Osteocyte (in vitro differentiated cells): ENCODE measurements at places on chromosomes 1 and 21. TPM values are rescaled to one million over a fixed set of nuclear protein-coding genes. Genes with fewer than 3 reads are reported as not detected.

GRCh38 chr1:19837866-19838265, 22.8 kb upstream of the RNF186 start:
- DNase-seq: no peak

Gene CCDC24
- total RNA-seq: 5.1 and 5.3 TPM in 2 replicates

DNA sequence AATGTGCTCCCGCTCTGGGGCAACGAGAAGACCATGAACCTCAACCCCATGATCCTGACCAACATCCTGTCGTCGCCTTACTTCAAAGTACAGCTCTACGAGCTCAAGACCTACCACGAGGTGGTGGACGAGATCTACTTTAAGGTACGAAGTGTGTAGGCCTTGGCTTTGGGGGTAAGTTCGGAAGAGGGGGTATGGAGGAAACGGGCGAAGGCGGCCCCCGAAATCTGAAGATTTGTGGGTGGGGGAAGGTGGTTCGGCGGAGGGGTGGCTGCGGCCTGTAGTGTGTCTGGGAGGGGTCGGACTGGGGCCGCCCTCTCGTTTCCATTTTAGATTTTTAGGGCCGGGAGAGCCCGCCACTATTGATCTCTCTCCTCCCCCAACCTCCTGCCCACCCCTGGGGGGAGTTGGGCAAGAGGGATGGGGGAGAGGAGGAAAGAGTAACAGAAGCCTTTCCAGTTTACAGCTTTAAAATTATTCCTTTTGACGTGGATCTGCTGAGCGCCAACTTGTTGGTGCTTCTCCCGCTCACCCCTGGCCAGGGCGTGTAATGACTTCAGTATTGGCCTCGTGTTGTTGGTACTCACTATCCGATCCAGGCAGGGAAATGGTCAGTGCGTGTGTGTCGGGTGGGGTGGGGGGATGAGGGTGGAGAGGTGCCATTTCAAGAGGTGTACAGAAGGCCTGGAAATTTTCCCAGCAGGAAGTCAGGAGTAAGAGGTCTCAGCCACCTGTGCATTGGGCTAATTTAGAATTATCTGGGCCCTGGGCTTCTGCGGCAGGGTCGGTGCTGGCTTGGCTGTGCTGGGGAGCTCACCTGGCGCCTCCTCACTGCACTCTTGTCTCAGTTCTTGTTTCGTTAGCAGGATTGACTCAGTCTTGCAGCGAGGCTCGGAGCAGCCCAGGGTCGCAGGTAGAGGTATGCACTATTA, 880 bp downstream of the PRPF38B start:
- DNase-seq: no peak

Gene PPFIA4
- total RNA-seq: 0.63 and 1.4 TPM in 2 replicates

DNA sequence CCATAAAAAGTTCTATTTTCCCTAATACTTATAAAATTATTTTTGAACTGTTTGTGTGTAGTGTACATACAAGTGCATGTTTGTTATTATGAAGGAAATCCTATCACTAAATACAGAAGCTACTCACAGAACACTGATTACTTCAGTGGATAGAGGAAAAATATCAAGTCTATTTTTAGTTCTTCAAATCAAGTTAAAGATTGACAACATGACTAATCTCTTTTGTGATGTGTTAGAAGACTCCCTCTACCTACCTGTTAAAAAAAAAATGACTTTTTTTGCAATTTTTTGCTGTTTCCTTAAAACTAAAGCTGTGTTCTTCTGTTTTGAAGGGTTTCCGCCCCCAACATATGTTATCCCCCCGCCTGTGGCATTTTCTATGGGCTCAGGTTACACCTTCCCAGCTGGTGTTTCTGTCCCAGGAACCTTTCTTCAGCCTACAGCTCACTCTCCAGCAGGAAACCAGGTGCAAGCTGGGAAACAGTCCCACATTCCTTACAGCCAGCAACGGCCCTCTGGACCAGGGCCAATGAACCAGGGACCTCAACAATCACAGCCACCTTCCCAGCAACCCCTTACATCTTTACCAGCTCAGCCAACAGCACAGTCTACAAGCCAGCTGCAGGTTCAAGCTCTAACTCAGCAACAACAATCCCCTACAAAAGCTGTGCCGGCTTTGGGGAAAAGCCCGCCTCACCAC, 45.5 kb downstream of the NCF2 start:
- DNase-seq: no peak

Gene NTRK1
- not detected in 2 replicates for total RNA-seq

DNA sequence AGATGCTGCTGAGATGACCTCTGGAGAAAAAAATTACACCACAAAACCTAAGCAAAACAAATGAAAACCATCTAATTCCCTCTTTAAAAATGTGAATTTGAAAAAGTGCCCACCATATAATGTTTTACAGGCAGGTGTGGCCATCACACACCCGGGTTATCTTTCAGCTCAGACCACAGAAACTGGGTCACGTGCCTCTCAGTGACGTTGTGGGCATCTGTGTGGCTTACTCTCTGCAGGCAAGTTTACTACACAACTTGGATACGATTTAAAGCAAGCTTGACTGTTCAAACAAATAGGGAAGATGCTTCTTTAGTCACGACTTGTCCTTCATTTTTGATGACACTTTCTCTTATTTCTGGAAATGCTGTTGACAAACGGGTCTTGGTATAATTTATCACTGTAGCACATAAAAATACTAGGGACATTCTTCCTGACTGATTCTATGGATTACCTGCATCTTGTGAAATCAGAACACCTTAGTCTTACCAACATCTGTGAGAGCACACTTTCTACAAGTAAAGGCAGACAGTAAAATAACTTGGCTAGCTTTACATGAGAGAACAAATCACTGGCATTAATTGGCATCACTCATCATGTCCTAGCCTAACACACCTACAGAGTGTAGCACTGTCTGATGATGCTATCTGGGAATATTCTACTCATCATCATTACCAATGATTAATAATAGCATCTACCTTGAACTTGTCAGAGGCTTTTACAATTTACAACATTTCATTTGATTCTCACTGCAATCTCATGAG, 89.3 kb upstream of the EDEM3 start:
- DNase-seq: no peak

Gene GBP6
- not detected in 2 replicates for total RNA-seq

Gene RLF
- total RNA-seq: 14.0 TPM in 2 replicates

GRCh38 chr1:12600335-12600734, 17.7 kb downstream of the DHRS3 start:
- DNase-seq: no peak

Gene MR1
- 3.7 and 4.3 TPM in 2 replicates for total RNA-seq

DNA sequence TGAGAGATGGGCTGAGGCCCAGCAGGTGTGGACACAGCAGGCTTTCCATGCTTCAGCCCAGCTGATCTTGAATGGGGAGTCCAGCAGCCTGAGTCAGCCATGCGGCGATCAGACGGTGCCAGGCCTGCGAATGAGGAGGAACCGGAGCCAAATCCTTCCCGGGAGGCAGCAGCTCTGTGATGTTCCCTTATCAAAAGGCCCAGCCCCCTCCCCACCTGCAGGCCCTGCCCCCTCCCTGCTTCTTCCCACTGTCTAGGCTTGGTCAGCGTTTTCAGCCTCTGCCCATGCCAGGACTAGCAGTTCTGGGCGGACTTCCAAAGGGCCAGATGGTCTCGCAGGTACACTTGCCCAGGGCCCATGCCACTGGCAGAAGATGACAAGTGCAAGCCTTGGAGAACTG, 253.8 kb downstream of the KAZN start:
- no peak for DNase-seq

GRCh38 chr1:118186026-118186425, 998 bp upstream of the SPAG17 start:
- no peak for DNase-seq

- DNase-seq: no peak
These were observed 241.4 kb upstream of the JUN start for GRCh38 chr1:59025201-59025600.

GRCh38 chr21:42348762-42349161, 2.0 kb downstream of the TFF2 start:
- DNase-seq: peak; percentile 34

DNA sequence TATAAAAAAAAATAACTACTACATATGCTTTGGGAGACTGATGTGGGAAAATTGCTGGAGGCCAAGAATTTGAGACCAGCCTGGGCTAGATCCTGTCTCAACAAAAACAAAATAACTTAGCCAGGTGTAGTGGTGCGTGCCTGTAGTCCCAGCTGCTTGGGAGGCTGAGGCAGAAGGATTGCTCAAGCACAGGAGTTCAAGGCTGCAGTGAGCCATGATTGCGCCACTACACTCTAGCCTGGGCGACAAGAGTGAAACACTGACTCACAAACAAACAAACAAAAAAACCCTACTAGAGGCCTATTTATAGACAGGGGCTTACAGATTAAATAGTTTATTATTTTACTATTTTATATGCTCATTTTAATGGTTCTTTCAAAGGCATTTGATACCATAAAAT, 80.0 kb downstream of the LHX4 start:
- no peak for DNase-seq

DNA sequence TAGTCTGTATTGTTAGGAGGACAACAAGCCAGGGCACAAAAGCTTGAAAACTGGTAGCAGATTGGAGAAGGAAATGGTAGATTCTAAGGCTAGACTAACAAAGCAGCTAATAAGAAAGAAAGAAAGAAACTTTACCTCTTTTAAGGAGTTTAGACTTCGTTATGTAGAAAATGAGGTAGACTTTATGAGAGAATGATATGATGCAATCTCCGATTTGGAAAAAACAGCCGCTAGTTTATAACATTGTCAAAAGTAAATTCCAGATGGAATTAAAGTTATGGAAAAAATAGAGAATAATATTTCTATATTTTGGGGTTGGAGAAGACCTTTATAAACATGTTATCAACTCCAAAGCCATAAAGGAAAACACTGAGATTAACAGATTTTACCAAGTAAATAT, 67.0 kb downstream of the CAMSAP2 start:
- DNase-seq: no peak

DNA sequence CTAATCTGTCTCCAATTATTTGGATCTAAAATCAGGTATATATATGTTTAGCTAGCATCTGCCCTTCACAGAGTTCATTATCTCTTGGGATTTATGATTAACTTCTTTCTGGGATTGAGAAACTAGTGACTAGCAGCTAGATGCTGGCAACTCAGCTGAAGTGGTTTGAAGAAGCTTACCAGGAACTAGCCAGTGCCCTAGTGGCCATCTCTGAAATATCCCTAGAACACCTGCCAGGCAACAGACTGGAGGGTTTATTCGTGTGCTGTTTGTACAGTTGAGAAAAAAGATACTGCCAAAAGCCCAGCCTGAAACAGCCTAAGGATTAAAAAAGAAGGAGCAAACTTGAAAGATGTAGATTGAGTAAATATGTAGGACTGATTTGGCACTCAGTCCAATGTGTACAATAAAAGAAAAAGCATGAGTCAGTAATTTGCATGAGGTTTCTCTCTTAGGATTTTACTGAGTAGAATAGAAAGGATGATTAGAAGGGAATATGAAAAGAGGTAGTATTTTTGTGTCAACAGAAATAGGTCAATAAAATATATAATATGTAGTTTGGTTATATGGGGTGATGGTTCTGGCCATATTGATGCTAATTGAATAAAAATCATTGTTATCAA, 1144.6 kb upstream of the ADGRL2 start:
- no peak for DNase-seq

DNA sequence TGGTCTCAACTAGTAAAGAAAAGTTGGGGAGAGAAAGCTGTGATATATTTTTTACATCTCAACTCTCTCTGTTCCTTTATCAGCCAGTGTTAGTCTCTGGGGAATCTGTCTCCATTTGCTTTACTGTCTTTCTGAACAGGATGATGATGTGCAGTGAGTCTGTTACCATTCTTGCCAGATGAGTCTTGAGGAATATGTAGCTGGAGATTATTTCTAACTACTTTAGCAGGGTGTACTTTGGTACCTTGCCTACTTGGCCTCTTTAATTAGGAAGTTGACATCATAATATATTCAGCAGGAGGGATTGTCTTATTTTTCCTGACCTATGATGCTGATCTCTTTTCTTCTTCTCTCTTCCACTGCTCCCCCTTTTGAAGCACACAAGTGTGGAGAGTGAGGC, 15.7 kb upstream of the HAX1 start:
- DNase-seq: no peak

Gene ZBTB8A
- 10.7 and 11.5 TPM in 2 replicates for total RNA-seq

GRCh38 chr1:59631561-59632255, 183.0 kb upstream of the HOOK1 start:
- no peak for DNase-seq

Gene SLC25A34
- 1.3 and 2.8 TPM in 2 replicates for total RNA-seq

Gene LENEP
- not detected in 2 replicates for total RNA-seq

Gene NCDN
- 38.3 and 38.7 TPM in 2 replicates for total RNA-seq

GRCh38 chr21:46212721-46213484, 15.7 kb downstream of the LSS start:
- no peak for DNase-seq

DNA sequence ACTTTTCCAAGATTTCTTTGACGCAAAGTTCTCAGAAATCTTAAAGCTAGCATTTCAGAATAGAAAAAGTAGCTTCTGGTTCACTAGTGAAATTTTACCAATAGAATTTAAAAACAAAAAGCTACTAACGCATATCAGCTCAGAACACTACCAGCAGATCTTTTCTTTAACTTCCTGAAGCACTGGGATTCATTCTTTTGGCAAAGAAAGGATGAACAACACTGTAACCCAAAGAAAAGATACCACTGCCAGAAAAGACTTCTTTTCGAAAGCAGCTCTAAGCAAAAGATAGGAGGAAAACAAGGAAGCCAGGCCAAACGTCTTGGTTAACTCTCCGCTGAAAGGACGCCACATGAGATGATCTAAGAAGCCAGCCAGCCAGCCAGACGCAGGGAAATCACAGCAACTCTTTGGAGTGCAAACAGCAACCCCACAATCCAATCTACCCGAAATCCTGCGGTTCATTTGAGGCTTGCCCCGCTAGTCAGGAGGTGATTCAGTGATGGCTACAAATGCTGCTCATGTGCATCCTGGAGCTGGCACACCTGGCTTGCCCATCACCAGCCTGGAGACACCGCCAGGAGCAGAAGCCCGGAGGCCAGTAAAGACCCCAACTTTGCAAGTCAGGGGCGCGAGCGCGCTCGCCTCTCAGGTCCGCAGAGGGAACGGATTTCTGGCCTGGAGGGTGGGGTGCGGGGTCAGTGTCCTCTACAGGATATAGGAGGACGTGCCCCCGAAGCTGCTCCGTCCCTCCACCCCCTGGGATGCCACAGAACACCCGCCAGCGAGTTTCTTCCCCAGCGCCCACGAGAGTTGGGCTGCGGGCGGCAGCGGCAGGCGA, 812 bp downstream of the NBPF1 start:
- peak; percentile 91 for DNase-seq

DNA sequence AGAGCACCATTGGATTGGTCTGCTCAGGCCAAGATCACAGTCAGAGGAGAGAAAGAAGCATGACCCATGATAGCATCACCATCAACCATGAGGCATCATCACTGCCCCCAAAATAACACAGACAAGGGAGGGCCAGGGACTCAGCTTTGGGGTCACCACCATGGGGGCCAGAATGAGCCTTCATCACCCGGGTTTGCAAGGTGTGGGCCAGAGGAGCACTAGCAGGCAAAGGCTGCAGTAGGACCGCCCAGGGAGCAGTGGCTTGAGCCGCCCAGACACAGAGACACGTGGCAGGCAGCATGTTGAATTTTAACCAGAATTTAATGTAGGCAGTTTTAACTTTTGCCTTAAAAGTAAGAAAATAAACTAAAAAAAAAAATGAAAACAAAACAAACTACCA, 53.7 kb upstream of the TMPRSS2 start:
- peak; percentile 65 for DNase-seq
